ENCODE measurements at places on chromosomes 2 and 18. TPM values are rescaled to one million over a fixed set of nuclear protein-coding genes. Genes with fewer than 3 reads are reported as not detected.

DNA sequence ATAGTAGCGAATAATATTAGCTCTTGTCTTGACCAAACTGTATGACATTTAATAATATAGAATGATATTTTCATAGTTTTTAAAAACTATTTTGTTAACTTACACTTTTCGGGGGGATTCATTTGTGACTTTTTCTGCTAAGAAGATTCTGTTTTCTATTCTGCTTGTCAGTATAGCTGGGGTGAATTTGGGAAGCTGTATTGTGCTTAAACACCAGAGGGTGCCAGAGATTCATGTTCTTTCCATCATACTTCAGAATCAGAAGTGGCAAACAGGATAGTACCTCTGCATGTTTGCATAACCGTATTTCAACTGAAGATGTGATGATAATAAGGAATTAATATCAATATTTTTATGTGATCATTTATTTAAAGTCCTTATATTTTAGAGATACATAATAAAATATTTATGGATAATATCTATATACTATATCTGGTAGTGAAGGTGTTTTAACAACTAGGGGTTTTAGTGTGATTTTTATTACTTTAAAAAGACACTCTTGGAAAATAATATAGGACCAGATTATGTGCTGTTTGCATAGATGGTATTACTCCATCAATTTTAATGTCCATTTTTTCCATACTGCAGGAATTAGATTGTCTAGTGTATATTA lies 81.0 kb downstream of the TAF4B start:
- H3K27me3 ChIP-seq, result no peaks in the 10 kb centered on the region
- H3K36me3 ChIP-seq, result no peaks in the 10 kb centered on the region
- H3K4me3 ChIP-seq, result no peak overlapping the region
- no peak overlapping the region for H3K27ac ChIP-seq

GRCh38 chr2:42345986-42346385 lies 15.0 kb downstream of the COX7A2L start:
- H3K27me3 ChIP-seq, result no peaks in the 10 kb centered on the region
- peaks cover 64% of the 10 kb centered on the region for H3K36me3 ChIP-seq

Gene SLC9A4
- total RNA-seq, result not detected

DNA sequence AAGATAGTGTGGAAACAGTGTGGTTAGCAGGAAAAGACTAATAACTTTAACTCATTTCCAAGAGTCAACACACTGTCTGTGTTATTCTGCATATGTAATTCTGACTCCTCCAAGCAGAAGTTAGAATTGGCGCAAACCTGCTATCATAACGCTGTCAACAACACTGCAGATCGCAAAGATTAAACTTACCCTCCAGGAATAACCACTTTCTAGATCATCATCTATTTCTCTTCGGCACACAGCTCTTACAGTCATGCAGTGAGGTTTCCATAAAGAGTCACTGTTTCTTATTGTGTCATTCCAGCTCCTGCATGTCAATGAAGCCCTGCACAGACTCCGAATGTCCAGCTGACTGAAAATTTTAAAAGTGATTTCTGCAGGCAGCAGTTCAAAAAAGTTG lies 2.4 kb downstream of the FBXO48 start:
- no peak overlapping the region for H3K27ac ChIP-seq
- H3K4me3 ChIP-seq, result no peak overlapping the region
- H3K4me1 ChIP-seq, result no peaks in the 10 kb centered on the region
- H3K36me3 ChIP-seq, result no peaks in the 10 kb centered on the region
- no peak for DNase-seq

DNA sequence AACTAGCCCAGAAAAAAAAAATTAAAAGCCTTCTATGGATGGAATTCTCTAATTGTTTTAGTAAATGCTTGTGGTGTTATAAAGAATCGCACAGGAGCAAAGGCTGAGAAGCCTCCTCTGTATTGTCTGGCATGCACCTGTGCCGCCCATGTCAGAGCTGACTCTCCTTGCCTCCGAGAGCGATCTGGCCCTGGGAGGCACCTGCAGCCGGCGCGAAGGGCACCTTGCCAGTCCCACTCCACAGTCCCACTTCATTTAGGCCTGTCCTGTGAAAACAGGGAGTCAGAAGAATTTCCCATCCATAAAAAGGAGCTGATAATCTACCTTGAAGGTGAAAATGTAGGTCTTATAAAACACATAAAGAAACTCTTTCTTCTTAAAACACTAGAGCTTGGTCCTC lies 170.9 kb upstream of the PXDN start:
- no peak for DNase-seq
- H3K4me3 ChIP-seq, result no peak overlapping the region
- no peaks in the 10 kb centered on the region for H3K4me1 ChIP-seq

DNA sequence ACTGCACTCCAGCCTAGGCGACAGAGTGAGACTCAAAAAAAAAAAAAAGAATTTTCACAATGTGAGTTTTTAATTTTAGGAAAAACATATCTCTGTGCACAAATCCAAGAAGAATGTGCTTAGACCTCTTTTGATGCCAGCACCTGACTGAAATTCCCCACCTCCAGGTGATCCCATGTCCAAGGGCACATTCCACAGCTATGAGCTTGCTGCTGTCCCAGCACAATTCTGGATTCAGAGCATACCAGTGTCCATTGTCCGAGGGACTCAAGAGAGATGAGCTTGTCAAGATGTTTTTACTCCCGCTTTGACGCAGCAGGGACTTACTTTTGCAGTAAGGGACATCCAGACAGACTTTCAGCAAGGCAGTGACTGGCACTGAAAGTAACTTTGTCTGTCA lies 489.1 kb upstream of the ACVR2A start:
- no peaks in the 10 kb centered on the region for H3K27me3 ChIP-seq
- no peak overlapping the region for H3K4me3 ChIP-seq
- no peak for DNase-seq
- no peaks in the 10 kb centered on the region for H3K36me3 ChIP-seq
- H3K27ac ChIP-seq, result no peak overlapping the region

DNA sequence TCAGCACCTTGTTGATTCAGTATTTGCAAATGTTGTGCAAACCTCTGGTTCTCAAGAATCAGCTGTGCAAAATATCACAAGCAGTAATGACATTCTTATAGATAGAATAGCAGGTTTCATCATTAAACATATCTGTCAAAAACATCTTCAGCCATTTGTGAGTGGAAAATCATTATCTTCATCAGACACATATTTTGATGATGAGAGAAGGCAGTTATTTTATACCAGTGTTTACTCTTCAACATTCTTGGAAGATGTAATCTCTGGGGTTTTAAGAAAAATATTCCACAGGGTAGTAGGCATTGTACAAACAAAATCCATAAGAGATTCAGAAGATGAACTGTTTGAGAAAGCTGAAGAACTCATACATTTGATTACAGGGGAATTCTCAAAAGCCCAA lies 64.3 kb downstream of the FSIP2 start:
- no peaks in the 10 kb centered on the region for H3K4me1 ChIP-seq
- no peak overlapping the region for H3K4me3 ChIP-seq
- no peaks in the 10 kb centered on the region for H3K27me3 ChIP-seq
- no peaks in the 10 kb centered on the region for H3K36me3 ChIP-seq
- H3K27ac ChIP-seq, result no peak overlapping the region
- DNase-seq, result no peak

DNA sequence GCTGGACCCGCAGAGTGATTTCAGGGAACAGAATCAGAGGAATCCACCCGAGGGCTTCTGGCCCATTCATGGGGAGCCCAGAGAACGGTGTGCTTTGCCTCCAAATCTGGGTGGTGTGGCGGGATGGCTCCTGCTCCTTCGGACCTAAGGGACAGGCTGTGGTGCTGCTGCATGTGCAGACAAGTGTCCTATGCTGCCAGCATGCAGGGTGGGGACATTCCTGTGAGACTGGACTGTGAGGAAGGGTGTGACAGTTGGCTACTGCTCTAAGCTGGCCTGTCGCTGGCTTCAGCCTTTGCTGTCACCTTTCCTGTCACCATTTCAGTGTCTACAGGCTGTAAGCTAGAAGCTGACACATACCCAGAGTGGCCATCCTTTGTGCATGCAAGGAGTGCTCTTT lies 2.9 kb upstream of the SLC4A3 start:
- no peak overlapping the region for H3K4me3 ChIP-seq
- no peaks in the 10 kb centered on the region for H3K36me3 ChIP-seq
- peaks cover 11% of the 10 kb centered on the region for H3K27me3 ChIP-seq
- no peak for DNase-seq
- no peak overlapping the region for H3K27ac ChIP-seq
- H3K4me1 ChIP-seq, result no peaks in the 10 kb centered on the region
